ENCODE measurements at places on chromosomes 16 and 17.

DNA sequence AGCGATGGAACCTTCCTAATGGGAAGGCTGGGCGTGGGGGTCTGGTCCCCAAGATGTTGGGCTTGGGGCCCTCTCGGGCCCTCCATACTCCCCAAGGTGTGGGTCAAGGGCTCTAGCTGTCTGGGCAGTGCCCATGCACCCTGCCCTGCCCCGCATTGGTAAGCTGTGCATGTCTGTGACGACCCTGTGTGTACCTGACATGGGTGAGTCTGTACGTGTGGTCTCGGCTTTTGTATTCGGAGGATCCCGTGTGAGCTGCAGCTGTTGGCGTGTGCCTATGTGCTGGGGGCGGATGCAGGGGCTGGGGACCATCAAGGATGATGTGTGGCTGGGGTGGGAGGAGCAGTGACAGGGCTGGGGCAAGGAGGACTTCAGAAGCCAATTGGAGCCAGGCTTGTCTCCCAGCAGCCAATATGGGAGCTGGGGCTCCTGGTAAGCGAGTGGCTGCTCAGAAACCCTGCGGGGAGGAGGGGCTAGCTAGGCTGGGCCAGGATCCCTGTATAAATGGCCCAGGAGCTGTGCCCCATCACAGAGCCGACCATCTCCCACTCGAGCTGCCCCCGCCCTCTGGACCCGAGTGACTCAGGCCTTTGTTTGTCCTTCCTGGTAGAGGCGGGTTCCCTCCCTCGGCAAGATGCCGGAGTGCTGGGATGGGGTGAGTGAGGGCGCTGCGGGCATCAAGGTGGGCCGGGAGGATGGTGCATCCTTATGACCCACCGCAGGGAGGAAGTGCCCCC is at the start of gene NDRG4:
TSS of gene NDRG4 (plus strand) at position 529 of the 737 bp plus-strand sequence. CDS start at position 635, 106 bp downstream.
- DNase-seq = no peak

- no peak for DNase-seq
Measured at GRCh38 chr17:80920441-80920840, 71.2 kb upstream of the CHMP6 start.

DNA sequence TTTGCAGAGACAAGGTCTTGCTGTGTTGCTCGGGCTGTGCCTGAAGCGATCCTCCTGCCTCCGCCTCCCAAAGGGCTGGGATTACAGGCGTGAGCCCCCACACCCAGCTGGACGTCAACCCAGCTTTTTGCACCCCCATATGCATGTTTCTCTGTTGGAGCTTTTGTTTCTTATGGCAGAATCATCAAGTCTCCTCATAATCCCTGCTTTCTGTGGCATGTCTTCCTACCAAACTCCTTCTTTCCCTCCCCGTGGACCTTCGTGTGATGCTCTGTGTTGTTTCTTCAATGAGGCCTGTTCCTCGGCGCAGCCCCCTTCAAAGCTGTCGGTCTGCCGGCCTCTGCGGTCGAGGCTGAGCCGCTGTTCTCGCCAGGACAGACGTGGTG is 71.6 kb downstream of the METRNL start:
- DNase-seq = no peak

DNA sequence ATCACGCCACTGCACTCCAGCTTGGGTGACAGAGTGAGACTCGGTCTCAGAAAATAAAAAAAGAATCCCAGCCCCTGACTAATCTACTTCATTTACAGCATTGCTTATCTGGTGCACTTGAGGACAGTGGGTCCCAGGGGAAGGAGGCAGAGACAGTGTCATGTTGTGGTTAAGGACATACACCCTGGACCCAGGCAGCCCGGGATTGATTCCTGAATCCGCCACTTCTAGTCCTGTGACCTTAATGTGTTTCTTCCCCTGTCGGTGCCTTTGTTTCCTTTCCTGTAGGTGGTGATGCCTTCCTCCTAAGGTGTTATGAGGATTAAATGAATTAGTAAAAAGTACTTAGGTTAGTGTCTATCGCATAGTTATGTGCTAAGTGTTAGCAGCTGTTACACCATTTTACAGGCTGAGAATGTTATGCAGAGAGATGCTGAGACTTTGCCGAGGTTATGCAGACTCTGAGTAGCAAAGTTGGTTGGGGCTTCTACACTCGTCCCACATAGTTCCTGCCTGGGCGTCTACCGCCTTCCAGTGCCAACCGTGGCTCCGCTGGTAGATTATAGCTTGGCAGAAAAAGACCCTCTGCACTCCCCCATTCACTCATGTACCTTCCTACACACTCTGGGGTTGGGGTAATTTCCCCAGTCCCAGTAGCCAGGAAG is 74.8 kb downstream of the RAB11FIP4 start:
- no peak for DNase-seq

GRCh38 chr16:10964891-10965326 is 20.5 kb downstream of the CLEC16A start:
- no peak for DNase-seq

DNA sequence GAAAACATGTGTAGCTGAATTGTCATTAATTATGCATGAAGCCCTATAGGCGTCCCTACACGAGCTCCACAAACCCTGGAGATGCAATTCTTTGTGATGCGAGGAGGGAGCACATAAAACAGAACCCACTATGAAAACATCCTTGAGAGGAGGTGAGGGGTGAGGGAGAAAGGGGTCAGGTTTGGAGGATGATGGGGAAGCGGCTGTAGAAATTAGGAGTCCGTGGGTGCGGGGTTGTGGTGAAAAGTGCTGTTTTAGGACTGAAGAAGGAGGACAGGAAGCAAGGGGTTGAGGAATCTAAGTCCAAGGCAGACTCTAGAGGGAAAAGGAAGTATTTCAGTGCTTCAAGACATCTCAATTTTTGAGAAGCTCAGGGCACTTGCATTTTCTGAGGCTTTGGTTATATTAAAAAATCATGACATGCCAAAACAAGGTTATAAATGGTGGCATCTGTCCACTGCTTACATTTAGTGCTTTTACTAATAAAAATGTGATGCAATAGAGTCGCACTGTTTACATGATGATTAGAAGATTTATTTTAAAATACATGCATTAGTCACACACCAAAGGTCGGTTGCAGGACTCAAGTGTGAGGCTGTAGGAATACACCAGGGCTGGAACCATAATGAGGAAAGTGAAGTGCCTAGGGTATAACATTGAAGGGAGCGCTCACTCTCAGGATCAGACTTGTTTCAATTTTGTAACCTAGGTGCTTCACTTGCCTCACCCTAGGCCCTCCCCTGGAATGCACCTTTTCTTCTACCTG is 379.5 kb downstream of the HS3ST4 start:
- no peak for DNase-seq

GRCh38 chr16:51635181-51635580 is 484.1 kb upstream of the SALL1 start:
- DNase-seq = no peak

DNA sequence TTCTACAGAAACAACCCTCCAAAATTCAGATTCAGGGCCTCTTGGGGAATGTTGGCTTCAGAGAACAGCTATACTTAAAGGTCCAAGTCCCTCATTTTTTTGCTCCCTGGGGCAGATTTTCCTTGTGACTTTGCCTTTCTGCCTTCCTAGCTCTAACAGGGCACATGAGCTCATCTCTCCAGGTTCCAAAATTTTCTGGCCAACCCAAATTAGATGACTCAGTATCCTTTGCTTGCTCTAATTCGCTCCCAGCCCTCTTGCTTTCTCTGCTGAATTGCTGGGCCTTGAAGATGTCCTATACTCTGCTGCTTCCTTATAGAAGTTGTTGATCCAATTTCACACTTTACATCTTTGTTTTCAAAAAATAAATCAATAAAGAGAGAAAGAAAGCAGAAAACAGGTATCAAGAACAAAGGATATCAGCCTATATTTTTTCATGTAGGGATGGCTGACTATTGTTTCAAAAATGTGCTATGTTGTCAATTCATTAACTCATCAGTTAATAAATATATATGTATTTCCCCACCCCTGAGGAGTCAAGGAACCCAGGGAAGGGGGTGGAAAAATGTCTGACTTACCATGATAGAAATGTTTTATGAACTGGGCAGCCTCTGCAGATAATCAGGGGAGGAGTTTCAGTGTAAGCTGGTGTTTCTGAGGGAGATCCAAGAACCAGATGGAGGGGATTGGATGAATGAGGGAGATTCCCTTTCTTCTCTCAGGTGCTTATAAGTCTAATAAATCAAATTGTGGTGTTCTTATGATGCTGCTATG is 1.0 kb upstream of the KRTAP4-2 start:
- DNase-seq = no peak

GRCh38 chr16:63789603-63790002 is 1332.3 kb downstream of the CDH11 start:
- no peak for DNase-seq

DNA sequence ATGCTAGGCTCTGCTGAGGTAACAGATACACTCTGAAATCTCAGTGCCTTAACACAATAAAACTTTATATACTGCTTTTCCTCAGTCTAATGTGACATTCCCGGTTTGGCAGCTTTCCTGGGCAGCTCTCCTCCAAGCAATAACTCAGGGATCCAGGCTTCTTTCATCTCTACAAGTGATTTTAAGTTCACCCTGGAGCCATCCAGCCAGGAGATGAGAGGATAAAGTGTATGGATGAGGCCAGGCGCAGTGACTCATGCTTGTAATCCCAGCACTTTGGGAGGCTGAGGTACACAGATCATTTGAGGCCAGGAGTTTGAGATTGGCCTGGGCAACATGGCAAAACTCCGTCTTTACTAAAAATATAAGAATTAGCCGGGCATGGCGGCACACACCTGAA is 147.2 kb downstream of the UTP18 start:
- DNase-seq = no peak

- no peak for DNase-seq
Measured at GRCh38 chr16:27169511-27170071, 33.7 kb upstream of the KDM8 start.

- no peak for DNase-seq
Measured at GRCh38 chr16:88909431-88910210, 43.2 kb upstream of the PABPN1L start.

GRCh38 chr17:76137001-76137350 is 4.1 kb downstream of the FOXJ1 start:
- no peak for DNase-seq

- no peak for DNase-seq
Measured at GRCh38 chr17:69651921-69652320, 237.4 kb downstream of the MAP2K6 start.

- DNase-seq = no peak
Measured at GRCh38 chr16:77869997-77870813, 81.8 kb downstream of the VAT1L start.

DNA sequence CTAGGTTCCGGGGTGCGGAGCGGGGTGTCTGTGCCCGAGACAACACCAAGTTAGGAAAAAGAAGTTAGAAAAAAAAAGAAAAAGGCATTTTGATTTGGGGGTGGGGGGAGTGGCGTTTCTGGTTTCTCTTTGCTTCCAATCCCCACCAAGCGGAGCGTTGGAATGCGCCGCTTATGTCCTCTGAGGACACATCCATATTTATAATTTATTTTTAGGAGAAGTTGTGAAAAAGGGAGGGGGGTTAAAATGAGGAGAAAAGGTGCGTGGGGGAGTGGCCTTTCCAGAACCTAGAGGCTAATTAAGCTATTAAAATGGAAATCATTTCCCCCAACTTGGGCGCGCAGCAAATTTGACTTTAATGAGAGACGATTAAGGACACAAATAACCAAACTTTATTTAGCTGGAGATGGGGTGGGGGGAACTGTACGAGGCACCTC is 232.1 kb downstream of the MRTFB start:
- DNase-seq = no peak

- DNase-seq = no peak
Measured at GRCh38 chr16:2953706-2954627, 10.1 kb upstream of the KREMEN2 start.

DNA sequence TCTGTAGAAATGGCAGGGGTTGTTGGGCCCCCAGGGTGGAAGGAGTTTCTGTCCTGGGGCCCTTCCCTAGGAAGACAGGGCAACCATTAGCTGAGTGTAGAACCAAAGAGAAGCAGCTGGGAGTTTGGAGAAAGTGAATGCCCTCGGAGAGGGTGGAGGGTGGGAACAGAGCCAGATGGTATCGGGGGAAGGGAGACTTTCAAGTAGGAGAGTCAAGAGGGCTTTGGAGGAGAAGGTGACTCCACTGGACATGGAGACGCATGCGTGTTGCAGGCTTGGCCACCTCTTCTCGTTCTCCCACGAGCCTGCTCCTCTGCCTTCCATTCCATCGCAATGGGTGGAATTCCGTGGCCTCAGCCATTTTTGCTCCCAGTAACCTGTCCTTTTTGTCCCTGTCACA is 19.4 kb downstream of the SLC47A1 start:
- no peak for DNase-seq

GRCh38 chr17:68592682-68593641 is 8.2 kb downstream of the FAM20A start:
- no peak for DNase-seq

GRCh38 chr16:56388209-56388608 is 37.1 kb downstream of the AMFR start:
- no peak for DNase-seq

DNA sequence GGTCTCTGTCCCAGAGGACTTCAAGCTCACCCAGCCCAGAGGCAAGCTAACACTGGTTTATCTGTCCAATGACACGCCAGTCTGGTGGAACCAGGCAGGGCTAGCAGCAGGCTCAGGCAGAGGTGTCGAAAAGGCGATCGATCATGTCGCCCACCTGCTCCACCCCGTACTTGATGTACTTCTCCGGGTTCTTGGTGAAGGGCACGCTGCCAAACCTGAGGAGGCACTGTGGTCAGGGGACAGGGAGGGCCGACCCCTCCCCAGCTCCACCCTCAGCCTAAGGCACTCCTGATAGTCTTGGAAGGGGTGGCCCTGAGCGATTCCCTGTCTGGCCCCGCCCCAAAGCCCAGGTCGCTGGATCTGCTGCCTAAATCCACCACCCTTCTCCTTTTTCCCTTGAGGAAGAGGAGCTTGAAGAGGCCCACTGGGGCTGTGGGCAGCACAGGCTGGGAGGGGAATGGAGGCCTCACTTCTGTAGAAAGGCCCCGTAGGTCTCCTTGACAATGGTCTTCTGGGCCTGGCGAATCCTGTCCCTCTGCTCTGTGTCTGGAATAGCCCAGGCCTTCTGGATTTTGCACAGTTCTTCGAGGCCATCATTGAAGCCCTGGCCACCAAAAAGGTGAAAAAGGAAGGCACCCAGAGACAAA is 4.7 kb downstream of the ZACN start:
- no peak for DNase-seq

- no peak for DNase-seq
Measured at GRCh38 chr16:89706518-89707260, 5.2 kb upstream of the SPATA2L start.

DNA sequence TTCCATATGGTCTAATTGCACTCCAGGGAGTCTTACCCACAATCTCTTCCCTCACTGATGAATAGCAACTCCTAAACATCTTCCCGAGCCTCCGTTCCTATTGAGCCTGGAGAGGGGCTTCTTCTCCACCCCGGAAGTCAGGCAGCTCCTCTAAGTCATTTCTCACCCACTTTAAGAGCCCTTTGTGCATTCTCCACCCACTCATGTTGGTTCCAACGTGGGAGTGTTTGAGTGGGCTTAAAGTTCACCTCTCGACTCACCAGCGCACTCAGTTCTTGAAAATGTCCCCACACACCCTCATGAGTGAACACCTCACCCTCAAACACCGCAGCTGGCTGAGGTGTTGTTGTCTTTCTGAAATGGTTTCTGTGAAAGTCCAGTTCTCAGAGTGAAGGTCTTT is 67.6 kb downstream of the TMEM114 start:
- no peak for DNase-seq

GRCh38 chr17:83055911-83056582 is 23.4 kb upstream of the METRNL start:
- no peak for DNase-seq

Data from progenitor cell of endocrine pancreas (in vitro differentiated cells).